ENCODE measurements at places on chromosomes 16 and 17.

- DNase-seq = no peak
Observed at GRCh38 chr17:19457046-19457445, 46.0 kb downstream of the RNF112 start.

DNA sequence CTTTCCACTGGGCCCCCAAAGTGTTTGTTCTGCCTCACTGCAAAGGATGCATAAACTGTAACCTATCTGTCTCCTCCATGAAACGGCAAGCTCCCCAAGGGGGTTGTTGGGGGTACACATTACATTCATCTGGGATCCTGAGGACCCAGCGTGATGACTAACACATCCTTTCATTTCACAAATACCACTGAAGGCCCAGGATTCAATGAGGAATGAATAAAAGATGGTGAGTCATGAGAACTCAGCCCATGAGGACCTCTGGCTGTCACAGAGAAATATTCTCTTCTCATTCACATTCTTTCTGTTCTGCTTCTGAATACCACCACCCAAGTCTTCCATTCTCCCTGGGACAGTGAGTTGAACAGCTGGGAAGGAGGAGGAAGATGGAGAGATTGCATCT lies 149.8 kb downstream of the RBFOX3 start:
- no peak for DNase-seq

DNA sequence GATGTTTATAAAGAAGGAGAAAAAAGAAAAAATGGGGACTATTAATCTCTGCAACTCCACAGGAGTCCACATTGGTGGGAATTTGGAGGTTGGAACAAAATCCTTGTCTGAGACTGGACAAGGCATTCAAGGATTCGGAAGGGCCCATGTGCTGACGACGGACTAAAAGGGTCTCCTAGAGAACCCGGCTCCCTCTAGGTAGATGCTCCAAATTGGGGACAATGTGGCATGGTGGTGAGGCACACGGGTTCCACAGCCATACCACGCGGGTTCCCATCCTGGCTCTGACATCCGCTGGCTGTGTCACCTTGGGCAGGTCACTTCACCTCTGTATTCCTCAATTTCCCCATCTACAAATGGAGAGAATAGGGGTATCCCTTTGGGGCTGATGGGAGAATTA lies 227.4 kb downstream of the C16orf78 start:
- no peak for DNase-seq

DNA sequence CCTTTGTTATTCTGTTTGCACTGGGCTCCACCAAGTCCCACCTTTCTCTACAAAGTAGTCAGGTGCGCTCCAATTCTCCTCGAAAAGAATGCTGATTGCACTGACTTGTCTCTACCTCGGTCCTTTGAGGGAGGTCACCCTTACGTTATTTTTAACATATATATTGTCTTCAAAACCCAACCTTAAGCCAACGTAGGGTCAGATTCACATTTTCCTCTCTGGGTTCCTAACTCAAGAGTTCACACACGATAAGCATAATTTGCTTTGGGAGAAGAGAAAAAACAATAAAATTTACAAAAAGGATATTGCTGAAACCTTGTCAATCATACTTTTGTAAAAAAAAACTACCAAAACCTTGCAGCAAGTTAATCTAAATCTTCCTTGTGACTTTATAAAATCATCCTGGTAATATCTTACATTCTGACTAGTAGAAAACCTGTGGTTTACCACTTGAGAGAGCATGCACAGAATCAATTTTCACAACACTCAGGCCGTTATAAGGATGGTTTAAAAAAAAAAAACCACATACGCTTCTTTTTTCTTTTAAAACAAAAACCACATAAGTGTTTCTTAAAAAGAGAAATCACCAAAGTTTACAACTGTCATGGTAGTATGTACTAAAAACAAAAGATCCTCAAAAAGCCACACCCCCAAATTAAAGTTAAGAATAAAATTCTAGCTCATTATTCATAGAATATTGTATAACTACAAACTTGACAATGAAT lies 72.2 kb upstream of the TRAP1 start:
- DNase-seq = no peak

GRCh38 chr17:34542700-34543336 lies 36.6 kb upstream of the TMEM132E start:
- no peak for DNase-seq

DNA sequence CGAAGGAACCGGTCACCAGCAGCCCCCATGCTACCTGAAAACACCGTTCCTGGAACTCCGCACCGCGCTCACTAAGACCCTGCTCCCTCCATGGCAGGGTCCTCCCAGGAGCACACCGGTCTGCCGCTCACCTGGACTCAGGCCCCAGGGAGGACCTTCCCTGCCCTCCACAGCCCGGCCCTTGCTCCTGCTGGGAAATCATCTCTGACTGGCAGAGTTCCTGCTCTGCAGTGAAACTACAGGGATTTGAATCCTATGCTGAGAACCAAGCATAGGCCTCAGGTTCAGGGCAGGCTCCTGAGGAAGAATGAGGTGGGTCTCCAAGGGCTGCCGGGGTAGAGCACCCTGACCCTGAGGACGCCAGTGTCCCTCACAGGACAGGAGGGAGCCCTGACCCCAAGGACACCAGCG lies 88.5 kb downstream of the KCNJ12 start:
- DNase-seq = no peak

GRCh38 chr17:68578236-68578635 lies 22.9 kb downstream of the FAM20A start:
- no peak for DNase-seq

DNA sequence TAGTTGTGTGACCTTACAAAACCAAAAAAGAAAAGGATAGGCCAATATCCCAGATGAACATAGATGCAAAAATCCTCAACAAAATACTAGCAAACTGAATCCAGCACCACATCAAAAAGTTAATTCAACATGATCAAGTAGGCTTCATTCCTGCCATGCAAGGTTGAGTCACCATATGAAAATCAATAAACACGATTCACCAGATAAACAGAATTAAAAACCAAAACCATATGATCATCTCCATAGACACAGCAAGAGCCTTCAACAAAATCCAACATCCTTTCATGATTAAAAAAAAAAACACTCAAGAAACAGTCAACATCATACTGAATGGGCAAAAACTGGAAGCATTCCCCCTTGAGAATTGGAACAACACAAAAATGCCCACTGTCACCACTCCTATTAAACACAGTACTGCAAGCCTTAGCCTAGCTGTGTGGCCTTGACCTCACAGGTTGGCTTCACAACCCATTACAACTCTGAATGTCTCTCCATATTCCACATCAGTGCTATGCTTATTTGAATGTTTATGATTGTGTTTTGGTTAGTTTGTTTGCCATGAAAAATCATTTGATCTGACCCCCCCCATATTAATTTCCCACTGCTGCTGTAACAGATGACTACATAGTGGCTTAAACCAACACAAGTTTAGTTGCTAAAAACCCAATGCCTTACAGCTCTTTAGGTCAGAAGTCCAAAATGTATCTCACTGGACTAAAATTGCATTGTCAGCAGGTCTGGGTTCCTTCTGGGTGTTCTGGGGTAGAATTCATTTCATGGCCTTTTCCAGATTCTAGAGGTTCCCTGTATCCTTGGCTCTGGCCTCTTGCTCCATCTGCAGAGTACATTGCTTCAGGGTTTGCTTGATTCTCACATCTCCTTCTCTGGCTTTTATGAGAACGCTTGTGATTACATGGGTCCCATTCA lies 257.1 kb upstream of the DYNLRB2 start:
- DNase-seq = no peak

DNA sequence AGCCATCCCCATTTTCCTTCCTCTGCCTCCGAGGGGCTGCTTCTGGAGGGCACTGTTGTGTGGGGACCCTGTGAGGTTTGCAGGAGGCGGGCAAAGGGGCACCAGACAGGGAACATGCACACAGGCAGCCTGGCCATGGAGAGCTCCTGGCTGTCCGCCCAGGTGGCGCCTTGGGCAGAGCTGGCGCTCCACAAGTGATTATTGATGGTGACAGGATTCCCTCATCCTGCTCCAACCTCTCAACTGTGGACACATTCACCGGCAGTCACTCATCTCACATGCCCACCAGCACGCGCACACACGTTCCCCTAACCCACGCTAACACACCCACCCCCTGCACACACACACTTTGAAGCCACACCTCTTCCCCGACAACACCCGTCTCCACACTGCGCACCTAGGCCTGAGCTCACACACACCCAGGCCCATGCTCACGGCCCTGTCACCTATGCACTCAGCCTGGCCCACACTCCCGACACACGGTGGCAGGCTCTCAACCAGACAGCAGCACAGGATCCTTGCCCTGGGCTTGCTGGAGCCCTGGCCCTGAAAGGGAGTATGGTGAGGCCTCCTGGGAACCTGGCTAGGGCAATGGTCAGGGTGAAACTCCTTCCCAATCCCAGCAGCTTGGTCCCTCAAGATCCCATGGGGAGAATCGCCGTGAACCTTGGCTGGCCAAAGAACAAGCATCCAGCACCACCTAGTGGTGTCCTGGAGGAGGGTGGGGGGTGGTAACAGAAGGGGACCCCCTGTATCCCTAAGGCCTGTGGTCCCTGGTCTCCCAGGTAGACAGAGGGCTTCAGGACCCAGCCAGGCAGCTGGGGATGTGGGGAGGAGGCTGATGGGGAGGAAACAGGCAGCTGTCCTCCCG lies 3.6 kb downstream of the PNMT start:
- no peak for DNase-seq

- DNase-seq = no peak
Observed at GRCh38 chr17:5201011-5201410, 9.3 kb upstream of the ZNF594 start.

DNA sequence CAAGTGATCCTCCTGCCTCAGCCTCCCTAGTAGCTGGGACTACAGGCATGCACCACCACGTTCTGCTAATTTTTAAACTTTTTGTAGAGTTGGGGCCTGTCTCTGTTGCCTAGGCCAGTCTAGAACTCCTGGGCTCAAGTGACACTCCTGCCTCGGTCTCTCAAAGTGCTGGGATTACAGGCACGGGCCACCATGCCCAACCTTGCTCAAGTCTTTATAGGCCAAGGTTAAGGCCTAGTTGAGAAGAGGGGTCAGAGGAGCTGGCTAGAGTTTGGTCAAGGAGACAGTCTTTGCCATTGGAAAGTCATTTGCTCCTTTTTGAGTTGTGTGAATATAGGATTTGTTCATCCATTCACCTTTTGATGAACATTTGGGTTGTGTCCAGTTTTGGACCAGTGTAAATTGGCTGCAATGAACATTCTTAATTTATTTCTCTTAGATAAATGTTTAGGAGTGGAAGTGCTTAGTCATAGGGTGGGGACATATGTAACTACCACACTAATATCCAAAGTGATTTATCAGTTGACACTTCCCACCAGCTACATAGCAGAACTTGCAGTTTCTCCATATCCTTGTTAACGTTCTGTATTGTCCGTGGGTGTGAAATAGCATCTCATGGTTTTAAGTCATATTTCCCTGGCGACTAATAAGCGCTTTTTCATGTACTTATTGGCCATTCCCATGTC lies 30.7 kb upstream of the ARHGAP17 start:
- DNase-seq = no peak

DNA sequence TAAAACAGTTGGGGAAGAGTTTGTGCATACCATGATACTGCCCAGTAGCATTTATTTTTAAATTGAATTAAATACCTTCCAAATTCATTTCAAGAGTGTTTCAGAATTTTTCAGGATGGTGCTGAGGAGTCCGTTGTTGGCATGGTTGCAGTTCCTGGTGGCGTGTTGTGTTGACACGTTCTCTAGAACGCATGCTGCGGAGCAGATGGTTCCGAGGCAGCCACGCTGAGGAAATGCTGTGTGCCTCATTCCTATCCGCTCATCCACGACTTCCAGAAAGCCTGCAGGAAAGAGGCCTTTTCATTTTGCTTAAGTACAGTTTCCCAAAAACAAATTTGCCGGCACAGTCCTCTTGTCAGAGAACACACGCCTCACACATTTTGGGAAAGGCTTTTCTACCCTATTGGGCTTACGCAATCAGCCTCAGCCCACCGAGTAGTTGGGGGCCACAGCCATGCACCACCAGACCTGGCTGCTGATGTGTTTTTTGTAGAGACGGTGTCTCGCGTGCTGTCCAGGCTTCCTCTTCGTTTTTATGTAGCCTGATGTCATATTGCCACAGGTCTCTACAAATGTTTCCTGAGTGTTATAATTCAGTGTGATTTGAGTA lies 32.1 kb upstream of the IL17C start:
- no peak for DNase-seq

DNA sequence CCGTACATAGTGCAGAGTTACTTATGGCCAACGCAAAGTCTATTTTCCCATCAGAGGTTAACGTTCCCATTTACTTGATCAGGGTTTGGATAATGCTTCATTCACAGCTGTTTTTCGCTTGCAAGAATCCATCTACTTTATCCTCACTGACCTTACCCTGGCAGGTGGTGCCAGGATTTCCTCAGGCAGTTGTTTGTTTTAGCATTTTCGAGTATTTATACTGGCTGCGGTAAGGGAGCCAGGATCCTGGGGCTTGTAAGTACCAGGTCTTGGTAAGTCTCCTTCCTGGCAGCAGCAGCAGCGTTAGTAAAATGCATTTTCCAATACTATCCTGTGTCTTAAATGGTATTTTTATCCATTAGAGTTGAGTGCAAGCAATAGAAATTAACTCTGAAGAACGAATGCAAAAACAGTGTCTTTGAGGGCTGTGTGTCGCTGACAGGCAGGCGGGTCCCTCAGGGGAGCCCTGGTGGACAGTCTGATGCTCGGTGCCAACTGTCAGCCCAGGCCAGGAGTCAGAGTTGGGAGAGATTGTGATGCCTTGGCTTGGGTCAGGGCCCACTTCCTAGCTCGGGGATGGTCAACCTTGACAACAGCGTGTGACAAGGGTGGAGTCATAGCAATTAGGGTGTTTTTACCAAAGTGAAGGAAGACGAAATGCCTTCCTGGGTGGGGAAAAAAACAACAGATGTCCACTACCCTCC lies 92.4 kb upstream of the HSBP1 start:
- no peak for DNase-seq

DNA sequence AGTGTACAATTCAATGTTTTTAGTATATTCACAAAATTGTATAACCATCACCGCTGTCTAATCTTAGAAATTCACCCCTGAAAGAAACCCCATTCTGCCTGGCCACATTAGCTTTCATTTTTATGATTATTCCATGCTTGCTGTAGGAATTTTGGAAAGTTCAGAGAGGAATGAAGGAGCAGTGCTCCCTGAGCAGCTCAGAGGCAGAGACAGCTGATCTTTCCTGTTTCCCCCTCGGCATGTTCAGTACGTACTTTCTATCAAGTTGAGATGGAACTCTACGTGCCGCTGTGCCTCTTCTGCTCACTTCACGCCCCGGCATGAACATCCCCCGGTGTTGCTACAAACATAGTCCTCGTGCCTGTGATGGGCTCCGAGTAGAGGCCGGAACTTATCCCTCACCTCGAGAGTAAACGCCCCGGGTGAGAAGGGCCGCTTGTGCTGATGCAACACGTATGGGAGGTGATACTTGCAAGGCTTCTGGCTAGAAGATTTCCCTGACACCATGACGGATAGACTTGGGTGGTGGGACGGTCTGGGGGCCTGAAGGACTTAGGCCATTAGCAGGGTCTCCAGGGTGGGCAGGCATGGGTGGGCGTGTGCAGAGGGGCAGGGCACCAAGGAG lies 79.2 kb upstream of the CIBAR2 start:
- DNase-seq = no peak

DNA sequence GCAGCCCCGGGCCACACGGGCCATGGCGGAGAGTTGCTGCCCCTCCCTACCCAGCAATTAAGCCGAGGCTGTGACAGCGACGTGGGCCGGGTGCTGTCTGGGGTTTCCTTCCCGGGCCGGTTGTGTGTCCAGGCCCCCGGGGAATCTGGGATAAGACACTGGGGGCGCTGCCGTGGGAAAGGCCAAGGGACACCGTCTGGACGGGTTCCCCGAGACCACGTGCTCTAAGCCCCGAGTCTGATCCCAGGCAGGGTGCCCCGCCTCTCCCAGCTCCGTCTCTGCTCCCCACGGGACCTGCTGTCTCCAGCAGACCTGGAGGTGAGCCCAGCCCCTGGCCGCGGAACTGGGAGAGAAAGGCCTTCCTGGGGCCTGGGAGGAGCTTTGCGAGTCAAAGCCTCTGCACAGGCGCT lies 92.2 kb downstream of the IRX3 start:
- DNase-seq = no peak

Data from RWPE2 (cell line).